Sigmoid colon (tissue), 7 donors: ENCODE measurements at places on chromosomes 2 and 18. TPM values are rescaled to one million over a fixed set of nuclear protein-coding genes. Genes with fewer than 3 reads are reported as not detected.

The AMER3 gene
- not detected for total RNA-seq

The SERPINB10 gene
- not detected for total RNA-seq

DNA sequence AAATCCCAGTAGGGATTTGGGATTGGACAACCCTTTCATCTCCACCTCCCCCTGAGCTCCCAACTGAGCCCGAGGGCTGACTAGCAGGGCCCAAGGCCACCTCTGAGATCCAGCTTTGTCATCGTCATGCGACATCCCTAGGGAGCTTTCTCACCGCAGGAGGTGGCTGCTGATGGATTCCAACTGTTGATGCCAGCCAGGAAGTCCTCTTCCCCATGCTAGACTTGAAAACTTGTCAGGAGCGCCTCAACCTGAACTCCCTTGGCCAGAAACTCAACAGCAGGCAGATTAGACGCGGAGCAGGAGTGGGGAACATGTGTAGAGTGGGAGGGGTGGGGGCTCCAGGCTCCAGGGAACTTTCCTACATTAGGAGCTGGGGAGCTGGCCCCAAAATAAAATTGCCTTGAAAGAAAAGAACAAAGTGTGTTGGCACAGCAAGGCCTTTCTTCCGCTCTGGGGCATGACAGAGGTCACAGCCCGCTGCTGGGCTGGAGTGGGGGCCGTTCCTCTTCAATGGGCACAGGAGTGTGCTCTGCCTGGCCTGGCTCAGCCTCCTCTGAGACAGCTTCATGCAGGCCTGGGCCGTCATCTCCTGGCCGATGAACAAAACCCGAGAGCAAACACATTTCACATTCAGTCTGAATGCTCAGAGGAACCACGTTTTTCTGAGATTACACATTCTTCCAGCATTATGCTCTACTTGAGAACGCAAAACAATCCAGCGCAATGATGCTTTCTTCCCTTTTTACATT is 34.5 kb downstream of the EMILIN2 start:
- no peaks in the 10 kb centered on the region for H3K36me3 ChIP-seq
- H3K27ac ChIP-seq: peak overlapping the region; percentile 55
- peaks cover 7% of the 10 kb centered on the region for H3K4me1 ChIP-seq
- DNase-seq: peak; percentile 85
- H3K4me3 ChIP-seq: no peak overlapping the region
- no peaks in the 10 kb centered on the region for H3K27me3 ChIP-seq

DNA sequence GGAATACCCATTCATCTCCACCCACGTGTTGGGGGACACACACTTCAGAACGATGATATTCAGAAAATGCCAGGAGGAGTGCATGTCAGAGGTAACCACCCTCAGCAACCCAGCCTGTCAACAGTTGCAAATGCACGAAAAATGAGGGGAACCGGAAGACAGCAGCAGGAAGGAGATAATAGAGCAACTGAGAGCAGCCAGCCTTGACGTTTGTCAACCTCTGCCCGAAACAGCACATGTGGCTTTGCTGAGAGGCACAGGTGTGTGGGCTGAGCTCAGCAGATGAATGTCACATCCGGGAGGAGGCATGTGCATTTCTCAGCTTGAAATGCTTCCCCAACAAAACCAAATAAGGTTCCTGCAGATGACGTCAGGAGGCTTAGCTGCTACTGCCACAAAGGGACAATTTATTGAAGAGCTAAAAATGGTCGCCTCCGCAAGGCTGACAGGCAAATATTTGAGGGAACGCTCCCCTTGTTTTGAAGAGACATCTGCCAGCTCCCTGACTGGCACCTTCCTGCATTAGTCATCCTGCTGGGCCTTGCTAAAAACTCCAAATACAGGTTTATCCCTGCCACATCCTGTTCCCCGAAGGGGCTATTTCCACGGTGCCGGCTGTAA is 419.0 kb downstream of the NBAS start:
- no peaks in the 10 kb centered on the region for H3K36me3 ChIP-seq
- no peaks in the 10 kb centered on the region for H3K27me3 ChIP-seq
- no peak for DNase-seq
- H3K4me3 ChIP-seq: no peak overlapping the region
- no peak overlapping the region for H3K27ac ChIP-seq

GRCh38 chr18:49185623-49186022 is 234.9 kb upstream of the SMAD7 start:
- peaks cover 9% of the 10 kb centered on the region for H3K4me1 ChIP-seq
- DNase-seq: no peak
- H3K4me3 ChIP-seq: no peak overlapping the region
- no peaks in the 10 kb centered on the region for H3K27me3 ChIP-seq
- no peaks in the 10 kb centered on the region for H3K36me3 ChIP-seq

DNA sequence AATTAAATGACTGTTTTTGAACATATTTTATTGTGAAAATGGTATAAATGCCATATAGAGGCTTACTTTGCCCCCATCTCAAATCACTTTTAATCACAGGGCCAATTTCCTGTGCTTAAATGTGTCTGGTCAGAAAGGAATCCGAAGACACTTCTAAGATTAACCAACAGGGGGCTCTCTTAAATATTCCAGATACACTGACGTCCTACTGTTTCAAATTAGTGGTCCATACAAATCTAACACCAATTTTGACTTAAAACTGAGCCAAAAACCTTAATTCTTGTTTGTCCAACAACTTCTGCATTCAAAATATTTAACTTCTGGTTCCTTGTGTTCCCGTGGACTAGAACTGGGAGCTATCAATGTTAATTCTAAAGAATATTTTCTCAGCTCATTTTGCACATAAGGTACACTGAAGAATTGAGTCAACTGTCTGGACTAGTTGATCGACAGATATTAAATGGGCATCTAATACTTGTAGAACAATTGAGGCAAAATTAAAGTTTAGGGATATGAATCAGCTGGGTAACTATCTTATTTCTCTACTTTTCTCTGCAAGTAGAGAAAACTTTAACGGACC is 557.5 kb downstream of the ARHGAP15 start:
- no peak overlapping the region for H3K27ac ChIP-seq
- no peaks in the 10 kb centered on the region for H3K36me3 ChIP-seq
- H3K4me3 ChIP-seq: no peak overlapping the region
- no peaks in the 10 kb centered on the region for H3K27me3 ChIP-seq
- no peak for DNase-seq
- H3K4me1 ChIP-seq: no peaks in the 10 kb centered on the region

GRCh38 chr18:24086082-24086481 is 52.8 kb upstream of the CABYR start:
- no peak overlapping the region for H3K27ac ChIP-seq
- no peak for DNase-seq
- no peaks in the 10 kb centered on the region for H3K27me3 ChIP-seq
- H3K4me3 ChIP-seq: no peak overlapping the region
- H3K4me1 ChIP-seq: peaks cover 6% of the 10 kb centered on the region
- peaks cover 4% of the 10 kb centered on the region for H3K36me3 ChIP-seq
